ENCODE measurements at places on chromosomes 6 and 20.

DNA sequence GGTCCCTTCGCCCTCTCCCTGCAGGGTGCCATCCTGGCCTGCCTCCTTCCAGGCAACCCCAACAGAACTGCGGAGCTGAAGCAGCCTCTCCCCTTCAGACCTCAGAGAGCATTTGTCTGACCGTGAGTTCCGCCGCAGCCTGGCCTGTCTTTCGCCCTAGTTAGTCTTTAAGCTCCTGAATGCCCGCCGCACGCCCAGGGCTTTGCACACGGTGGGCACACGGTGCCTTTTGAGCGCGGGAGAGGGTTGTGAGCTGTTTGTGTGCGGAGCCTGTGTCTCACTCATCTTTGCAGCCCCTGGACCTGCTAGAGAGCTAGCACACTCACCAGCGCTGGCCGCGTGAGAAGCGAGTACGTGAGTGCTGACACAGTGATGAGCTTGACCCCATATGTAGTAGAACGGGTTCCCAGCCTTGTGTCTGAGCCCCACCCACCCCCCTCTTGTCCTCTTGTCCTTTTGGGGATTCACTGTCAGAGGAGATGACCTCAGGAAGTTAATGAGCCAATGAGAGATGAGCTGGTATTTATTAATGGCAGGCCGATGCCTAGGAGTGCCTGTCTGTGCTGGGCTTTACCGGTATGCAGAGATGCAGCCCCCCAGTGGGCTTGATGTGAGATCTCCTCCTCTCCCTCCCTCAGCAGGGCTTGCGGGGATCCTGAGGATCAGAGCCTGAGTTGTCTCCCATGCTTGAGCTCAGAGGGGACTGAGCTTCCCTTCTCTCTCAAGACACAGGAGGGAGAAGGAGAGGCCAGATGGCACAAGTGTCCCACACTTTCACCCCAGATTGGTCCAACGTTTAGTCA is 249.2 kb downstream of the FARS2 start:
- no peak for DNase-seq

DNA sequence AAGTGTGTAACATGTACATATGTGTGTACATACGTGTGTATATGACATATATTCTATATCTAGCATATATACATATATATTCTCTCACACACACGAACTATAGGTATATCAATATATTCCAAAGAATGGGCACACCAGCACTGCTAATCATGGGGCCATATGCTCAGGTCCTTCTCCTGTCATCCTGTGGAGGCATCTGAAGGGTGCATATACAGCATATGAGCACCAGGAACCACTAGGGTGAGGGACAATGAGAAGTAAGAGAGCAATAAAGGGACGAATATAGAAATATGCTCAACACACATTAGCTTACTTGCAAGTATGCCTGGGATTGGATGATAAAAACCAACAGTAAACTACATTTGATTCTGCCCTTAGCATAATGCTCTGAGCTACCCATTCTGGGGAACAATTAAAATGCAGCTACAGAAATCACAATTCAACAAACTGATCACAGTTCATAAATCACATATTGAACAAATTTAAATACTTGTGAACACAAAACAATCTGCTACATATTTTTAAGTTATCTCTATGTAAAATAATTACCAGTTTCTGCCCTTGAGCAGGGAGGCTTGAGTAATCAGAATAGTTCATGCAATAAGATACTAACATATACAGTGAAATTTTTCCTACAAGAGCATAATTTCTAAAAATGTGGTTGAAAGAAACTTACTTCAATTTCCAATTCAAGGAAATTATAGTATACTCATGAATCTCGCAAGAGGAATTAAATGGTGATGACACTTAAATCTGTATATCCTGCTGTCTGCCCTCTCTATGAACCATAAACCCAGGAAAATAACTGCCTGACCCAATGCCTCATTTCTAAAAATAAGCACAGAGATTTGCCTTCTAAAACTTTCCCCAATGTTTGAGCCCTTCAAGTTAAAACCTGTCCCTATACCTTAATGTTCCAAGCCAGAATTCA is 272.2 kb upstream of the THEMIS start:
- no peak for DNase-seq

GRCh38 chr20:14142171-14142570 is 146.9 kb downstream of the MACROD2 start:
- DNase-seq, result no peak

DNA sequence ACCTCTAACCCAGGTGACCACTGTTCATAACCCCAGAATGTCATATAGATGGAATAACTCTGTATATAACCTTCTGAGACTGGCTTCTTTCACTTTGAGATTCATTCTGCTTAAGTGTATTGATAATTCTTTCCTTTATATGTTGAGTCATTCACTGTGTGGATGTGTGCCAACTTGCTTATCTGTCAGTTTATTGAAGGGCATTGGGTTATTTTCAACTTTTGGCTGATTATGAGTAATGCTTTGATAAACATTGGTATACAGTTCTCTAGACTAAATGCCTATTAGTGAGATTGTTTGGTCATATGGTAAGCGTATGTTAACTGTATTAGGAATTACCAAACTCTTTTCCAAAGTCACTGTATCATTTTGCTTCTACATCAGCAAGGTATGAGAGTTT is 453.4 kb upstream of the SPTLC3 start:
- no peak for DNase-seq

DNA sequence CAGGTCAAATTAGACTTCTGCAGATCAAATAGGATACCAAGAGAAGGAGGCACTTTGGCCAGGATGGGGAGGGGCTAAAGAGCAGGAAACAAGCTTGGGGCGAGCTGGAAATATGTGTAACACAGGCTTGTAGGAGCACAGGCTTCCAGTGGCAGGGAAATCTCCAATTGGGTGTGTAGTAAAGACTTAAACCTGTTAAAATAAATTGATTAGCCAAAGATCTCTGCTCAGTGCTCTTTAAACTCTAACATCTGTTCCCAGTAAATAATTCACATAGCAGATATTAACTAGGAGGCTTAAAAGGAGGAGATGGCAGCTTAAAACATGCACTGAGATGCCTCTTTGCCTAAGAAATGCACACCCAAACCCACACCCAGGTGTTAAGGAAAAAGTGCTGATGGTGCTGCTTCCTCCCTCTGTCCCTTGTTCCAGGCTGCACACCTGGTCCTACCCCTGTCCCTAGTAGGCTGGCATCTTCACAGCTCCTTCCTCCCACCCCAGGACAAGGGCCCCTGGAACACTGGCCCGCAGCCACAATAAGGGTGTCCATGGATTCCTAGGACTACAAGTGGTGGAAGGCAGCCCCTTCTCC is 93.5 kb upstream of the MLN start:
- no peak for DNase-seq

DNA sequence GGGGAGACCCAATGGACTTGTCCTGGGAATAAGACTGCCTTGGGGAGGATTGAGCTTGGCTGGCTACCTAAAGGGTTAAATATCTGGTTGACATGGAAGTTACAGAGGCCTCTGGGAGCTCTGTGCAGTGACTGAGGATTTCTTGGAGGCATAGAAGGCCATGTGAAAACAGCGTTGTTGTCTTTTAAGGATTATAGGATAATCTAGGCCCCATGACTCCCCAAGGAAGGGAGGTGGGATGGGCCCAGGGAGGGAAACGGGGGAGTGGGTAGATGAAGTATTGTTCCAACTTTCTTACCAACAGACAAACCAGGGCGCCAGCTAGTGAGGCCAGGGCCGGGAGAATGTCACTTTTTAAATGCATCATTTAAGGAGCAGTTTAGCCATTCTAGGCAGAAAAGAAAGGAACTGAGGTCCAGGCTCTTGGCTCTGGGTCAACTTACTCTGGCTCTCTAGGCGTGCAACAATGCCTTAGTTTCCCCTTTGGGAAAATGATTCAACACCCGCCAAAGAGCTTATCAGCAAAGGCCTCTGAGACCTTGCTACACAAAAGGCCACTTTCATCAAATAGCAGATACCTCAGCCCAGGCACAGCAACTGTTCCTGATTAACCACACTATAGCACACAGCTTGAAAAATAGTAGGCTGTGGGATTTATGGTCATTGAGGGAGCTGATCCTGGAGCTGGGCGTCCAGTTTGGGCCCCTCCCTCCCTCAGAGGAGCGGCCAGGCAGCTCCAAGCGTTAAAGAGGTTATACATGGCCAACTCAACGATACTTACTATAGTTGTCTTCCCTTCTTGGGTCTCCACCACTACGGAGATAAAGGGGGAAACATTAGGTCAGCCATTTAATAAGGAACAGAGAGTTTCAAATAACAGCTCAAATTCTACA is 7.0 kb downstream of the MRPS18A start:
- DNase-seq, result no peak

All from activated CD4-positive, alpha-beta T cell treated with anti-CD3 and anti-CD28 coated beads for 24 hours (primary cell).